ENCODE measurements at places on chromosomes 7 and 10. TPM values are rescaled to one million over a fixed set of nuclear protein-coding genes. Genes with fewer than 3 reads are reported as not detected.

GRCh38 chr10:98446151-98446660, 529 bp downstream of the HPS1 start:
- no peaks in the 10 kb centered on the region for H3K27me3 ChIP-seq
- DNase-seq = peak; percentile 46
- peak overlapping the region; percentile 98 for H3K4me3 ChIP-seq
- H3K27ac ChIP-seq = peak overlapping the region; percentile 95
- peaks cover 5% of the 10 kb centered on the region for H3K4me1 ChIP-seq

DNA sequence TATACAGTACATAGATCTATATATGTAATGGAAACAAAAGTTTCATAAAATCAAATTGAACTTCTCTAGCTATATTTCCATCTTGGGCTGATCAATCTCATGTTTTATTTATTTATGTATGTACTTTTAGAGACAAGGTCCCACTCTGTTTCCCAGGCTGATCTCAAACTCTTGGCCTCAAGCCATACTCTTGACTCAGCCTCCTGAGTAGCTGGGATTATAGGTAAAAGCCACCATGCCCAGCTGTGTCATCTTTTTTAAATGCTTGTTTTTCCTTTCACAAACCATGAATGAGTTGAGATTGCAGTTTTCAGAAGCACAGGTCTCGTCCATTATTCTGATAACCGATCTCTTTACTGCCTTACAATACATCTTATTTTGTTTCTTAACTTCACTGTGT, 400.9 kb downstream of the KCNMA1 start:
- H3K4me3 ChIP-seq = no peak overlapping the region
- H3K4me1 ChIP-seq = peaks cover 6% of the 10 kb centered on the region
- DNase-seq = no peak
- H3K27me3 ChIP-seq = no peaks in the 10 kb centered on the region

DNA sequence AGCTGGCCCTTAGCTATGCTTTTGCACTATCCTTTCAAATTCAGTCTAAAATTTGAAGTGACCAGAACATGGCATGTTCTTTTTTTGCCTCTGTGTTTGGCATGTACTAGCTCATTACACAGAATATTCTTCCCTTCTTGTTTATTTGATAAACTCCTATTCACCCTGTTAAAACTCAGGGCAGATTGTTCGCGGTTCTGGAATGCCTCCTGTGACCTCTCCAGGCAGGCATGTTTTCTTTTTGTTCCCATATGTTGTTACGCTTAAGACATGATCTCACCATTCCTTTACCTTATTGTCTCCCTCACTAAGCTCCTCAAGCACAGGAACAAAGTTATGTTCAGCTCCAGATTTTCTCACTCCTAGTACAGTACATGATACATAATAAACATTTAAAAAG, 181.7 kb downstream of the CCSER2 start:
- peaks cover 2% of the 10 kb centered on the region for H3K36me3 ChIP-seq
- H3K27ac ChIP-seq = no peak overlapping the region
- H3K27me3 ChIP-seq = no peaks in the 10 kb centered on the region
- no peak for DNase-seq
- no peak overlapping the region for H3K4me3 ChIP-seq

- H3K4me3 ChIP-seq = no peak overlapping the region
- H3K27ac ChIP-seq = no peak overlapping the region
- no peak for DNase-seq
- no peaks in the 10 kb centered on the region for H3K27me3 ChIP-seq
- H3K36me3 ChIP-seq = no peaks in the 10 kb centered on the region
- H3K4me1 ChIP-seq = no peaks in the 10 kb centered on the region
Measured at GRCh38 chr7:115494529-115495147, 535.9 kb downstream of the TFEC start.

DNA sequence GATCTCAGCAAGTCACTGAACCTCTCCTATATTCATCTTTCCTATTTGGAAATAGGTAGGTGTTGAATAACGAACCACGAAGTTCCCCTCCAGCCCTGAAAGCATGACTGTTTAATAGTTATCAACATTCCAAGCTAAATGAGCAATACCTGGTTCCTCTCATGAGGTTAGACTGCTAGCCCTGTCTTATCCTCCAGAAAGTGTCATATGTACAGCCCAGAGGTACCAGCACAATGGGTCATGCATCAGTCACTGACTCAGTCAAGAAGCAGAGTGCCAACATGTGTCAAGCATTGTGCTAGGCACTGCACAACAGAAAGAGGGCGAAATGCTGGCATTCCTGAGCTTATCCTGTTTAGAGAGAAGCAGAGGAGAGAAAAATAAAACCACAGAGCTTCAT, 70.0 kb downstream of the AMPH start:
- no peaks in the 10 kb centered on the region for H3K4me1 ChIP-seq
- no peak for DNase-seq

- peaks cover 8% of the 10 kb centered on the region for H3K27me3 ChIP-seq
- no peak overlapping the region for H3K27ac ChIP-seq
- DNase-seq = no peak
- no peak overlapping the region for H3K4me3 ChIP-seq
- no peaks in the 10 kb centered on the region for H3K36me3 ChIP-seq
Measured at GRCh38 chr10:132061465-132061864, 4.3 kb upstream of the JAKMIP3 start.

DNA sequence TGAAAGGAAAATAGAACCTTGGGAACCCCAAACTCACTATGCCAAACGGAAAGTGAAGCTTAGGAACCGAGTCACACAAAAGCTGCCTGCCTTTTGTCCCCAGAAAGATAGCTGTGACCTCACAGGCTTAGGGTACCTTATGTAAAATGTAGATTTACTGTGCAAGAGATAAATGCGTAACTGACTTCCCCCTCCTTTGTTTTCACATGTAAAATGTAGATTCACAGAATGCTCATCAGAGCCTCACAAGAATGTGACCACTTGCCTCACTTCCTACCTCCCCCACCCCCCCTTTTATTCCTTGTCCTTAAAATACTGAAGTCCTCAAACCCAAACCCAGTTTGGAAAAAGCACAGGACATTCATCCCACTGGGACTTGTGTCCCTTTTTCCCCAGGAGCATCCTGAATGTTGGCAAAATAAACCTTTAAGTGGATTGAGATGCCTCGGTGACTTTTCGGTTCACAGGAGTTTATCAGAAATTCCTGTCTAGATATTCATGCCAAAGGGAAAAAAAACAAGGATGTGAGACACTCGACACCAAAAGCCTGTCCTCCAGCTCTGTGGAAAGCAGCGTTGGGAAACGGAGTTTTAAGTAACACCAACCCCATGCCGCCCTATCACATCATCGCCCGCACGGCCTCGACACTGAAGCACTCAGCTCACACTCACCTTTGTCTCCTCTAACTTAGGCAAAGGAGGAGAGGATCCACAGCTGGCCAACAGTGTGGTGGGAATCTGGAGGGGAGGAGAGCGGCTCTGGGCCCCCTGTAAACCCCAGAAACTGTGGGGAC, 45.9 kb downstream of the SVIL start:
- peak overlapping the region; percentile 79 for H3K27ac ChIP-seq
- no peaks in the 10 kb centered on the region for H3K27me3 ChIP-seq

- H3K36me3 ChIP-seq = no peaks in the 10 kb centered on the region
- no peak for DNase-seq
- peaks cover 56% of the 10 kb centered on the region for H3K27me3 ChIP-seq
Measured at GRCh38 chr7:94655126-94655847, 646 bp downstream of the SGCE start.

- H3K27me3 ChIP-seq = no peaks in the 10 kb centered on the region
- H3K4me3 ChIP-seq = peak overlapping the region; percentile 97
- peaks cover 32% of the 10 kb centered on the region for H3K4me1 ChIP-seq
- DNase-seq = peak; percentile 14
- H3K27ac ChIP-seq = peak overlapping the region; percentile 94
Measured at GRCh38 chr7:10940704-10941355, 32.8 kb upstream of the PHF14 start.

- no peak overlapping the region for H3K27ac ChIP-seq
- H3K36me3 ChIP-seq = no peaks in the 10 kb centered on the region
- H3K4me3 ChIP-seq = no peak overlapping the region
- H3K27me3 ChIP-seq = no peaks in the 10 kb centered on the region
- peaks cover 17% of the 10 kb centered on the region for H3K4me1 ChIP-seq
Measured at GRCh38 chr7:115087437-115087836, 165.5 kb downstream of the MDFIC start.

GSTO2 gene
- 1.9 TPM for total RNA-seq

ASB10 gene
- not detected for total RNA-seq

TRIL gene
- 1.2 TPM for total RNA-seq

CYP26A1 gene
- total RNA-seq = not detected

PRDX3 gene
- 103 TPM for total RNA-seq

All from transverse colon (tissue), 4 donors.